ENCODE measurements at places on chromosomes 11 and 22. TPM values are rescaled to one million over a fixed set of nuclear protein-coding genes. Genes with fewer than 3 reads are reported as not detected.

Gene ZP1
- not detected for total RNA-seq

Gene APOBEC3H
- not detected for total RNA-seq

Gene STK33
- 3.9 TPM for total RNA-seq

Gene GRIK4
- total RNA-seq: 0.62 TPM

Gene P2RX3
- not detected for total RNA-seq

Gene PDE2A
- total RNA-seq: 0.74 TPM

Gene APOA5
- total RNA-seq: 0.39 TPM

Gene MUC15
- not detected for total RNA-seq

DNA sequence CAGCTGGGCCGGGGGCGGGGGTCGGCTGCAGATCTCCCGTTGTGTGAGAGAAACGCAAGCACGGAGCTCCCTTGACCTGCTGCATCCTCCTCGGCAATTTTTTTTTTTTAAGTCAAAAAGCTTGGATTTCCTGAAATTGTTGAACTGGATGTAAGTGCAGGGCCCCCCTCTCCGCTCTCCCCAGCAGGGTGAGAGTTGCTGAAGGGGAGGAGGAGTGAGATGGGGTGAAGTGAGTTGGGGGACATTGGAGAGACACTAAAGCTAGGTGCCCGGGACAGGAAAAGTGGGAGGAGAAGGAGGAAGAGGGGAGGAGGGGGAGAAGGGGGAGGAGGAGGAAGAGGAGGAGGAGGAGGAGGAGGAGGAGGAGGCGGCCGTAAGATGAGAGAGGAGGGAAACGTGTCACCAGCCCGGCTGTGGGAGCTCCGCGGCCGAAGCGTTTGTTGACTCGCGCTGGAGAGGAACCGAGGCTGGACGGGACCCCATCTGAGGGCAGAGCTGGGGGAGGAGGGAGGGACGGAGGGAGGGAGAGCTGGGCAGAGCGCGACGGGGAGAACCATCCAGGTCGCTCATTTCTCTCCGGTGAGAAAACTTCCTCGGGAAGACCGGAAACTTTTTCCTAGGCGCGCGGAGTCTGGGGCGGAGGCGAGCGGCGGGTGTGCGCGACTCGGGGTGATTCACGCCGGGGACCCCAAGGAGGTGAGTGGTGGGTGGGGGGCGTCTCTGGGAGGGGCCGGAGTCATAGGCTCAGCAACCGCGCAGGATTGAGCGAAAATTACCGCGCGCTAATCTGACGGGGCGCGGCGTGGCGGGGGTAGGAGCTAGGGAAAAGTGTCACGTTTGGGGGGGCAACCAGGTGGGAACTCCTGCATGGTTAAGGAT, 80.2 kb downstream of the PRR5L start:
- H3K27me3 ChIP-seq: peaks cover 38% of the 10 kb centered on the region
- H3K4me1 ChIP-seq: peaks cover 6% of the 10 kb centered on the region
- peak overlapping the region; percentile 50 for H3K4me3 ChIP-seq
- H3K27ac ChIP-seq: no peak overlapping the region
- no peak for DNase-seq

DNA sequence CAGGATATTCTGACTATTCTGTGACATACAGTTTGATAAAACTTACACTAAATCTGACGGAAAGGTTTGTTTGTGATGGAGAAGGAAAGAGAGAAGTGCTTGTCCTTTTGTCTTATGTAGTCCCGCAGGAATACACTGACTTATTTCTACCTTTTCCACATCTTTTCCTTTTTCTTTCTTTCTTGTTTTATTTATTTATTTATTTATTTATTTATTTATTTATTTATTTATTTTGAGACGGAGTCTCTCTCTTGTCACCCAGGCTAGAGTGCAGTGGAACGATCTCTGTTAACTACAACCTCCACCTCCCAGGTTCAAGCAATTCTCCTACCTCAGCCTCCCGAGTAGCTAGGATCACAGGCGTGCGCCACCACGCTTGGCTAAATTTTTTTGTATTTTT, 31.0 kb upstream of the OR10G7 start:
- no peaks in the 10 kb centered on the region for H3K4me1 ChIP-seq
- H3K4me3 ChIP-seq: no peak overlapping the region
- H3K27ac ChIP-seq: no peak overlapping the region
- no peak for DNase-seq

DNA sequence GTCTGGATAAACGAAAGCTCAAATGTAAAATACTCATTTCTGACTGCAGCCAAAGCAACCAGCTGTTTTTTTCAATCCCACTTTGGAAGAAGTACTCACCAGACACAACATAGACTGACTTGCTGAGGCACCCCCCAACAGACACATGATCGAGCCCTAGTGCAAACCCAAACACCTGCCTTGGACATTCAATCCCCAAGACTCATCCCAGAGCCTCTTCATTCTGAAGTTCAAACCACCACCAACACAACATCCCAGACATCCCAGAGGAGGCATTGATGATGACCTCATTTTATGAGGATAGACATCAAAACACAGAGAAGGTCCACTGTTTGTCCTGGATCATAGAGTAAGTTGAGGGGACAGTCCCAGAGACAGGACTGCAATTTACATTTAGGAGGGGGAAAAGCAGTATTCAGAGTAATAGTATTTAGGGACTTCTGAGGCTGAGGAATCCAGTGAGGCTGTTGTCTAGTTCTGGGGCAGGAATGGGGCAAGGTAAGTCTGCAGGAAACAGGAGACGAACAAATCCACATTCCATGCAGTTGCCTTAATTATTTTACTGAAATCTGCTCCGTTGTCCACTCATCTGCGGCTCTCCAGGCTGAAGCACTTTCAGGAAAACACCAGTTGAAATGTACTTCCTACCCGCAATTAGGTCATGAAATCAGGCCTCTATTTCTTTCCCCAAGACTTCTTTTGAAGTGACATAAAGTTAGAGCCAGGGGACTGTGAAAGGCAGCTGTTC, 54.8 kb downstream of the CLPB start:
- no peak overlapping the region for H3K27ac ChIP-seq
- DNase-seq: no peak
- no peaks in the 10 kb centered on the region for H3K27me3 ChIP-seq
- no peak overlapping the region for H3K4me3 ChIP-seq
- H3K4me1 ChIP-seq: no peaks in the 10 kb centered on the region
- H3K36me3 ChIP-seq: no peaks in the 10 kb centered on the region

DNA sequence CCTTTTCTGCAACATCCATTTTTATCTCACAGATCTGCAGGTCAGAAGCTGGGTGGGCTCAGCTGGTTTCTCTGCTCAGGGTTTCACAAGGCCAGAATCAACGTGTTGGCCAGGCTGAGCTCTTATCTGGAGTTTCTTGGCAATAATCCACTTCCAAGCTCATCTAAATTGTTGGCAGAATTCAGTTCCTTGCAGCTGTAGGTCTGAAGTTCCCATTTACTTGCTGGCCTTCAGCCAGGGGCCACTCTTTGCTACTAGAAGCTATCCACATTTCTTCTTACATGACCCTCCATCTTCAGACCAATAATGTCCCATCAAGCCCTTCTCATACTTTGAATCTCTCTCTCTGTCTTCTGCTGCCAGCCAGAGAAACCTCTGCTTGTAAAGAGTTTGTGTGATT, 103.5 kb downstream of the WNT11 start:
- no peaks in the 10 kb centered on the region for H3K4me1 ChIP-seq
- no peak overlapping the region for H3K4me3 ChIP-seq
- H3K27me3 ChIP-seq: no peaks in the 10 kb centered on the region
- no peaks in the 10 kb centered on the region for H3K36me3 ChIP-seq
- H3K27ac ChIP-seq: no peak overlapping the region
- no peak for DNase-seq

GRCh38 chr11:4191031-4191571, 96.5 kb downstream of the RRM1 start:
- H3K27ac ChIP-seq: no peak overlapping the region
- peaks cover 11% of the 10 kb centered on the region for H3K27me3 ChIP-seq
- H3K36me3 ChIP-seq: no peaks in the 10 kb centered on the region

GRCh38 chr11:120067438-120068113, 70.3 kb downstream of the TRIM29 start:
- no peak overlapping the region for H3K4me3 ChIP-seq
- no peaks in the 10 kb centered on the region for H3K4me1 ChIP-seq
- H3K36me3 ChIP-seq: no peaks in the 10 kb centered on the region
- H3K27me3 ChIP-seq: peaks cover 19% of the 10 kb centered on the region
- no peak overlapping the region for H3K27ac ChIP-seq

GRCh38 chr22:44359496-44360110, 46.9 kb upstream of the SHISAL1 start:
- H3K36me3 ChIP-seq: no peaks in the 10 kb centered on the region
- H3K27ac ChIP-seq: no peak overlapping the region
- H3K4me1 ChIP-seq: peaks cover 8% of the 10 kb centered on the region
- no peaks in the 10 kb centered on the region for H3K27me3 ChIP-seq
- no peak for DNase-seq
- no peak overlapping the region for H3K4me3 ChIP-seq

- H3K36me3 ChIP-seq: no peaks in the 10 kb centered on the region
- no peaks in the 10 kb centered on the region for H3K4me1 ChIP-seq
- H3K27me3 ChIP-seq: no peaks in the 10 kb centered on the region
- no peak for DNase-seq
- no peak overlapping the region for H3K4me3 ChIP-seq
- no peak overlapping the region for H3K27ac ChIP-seq
Observed at GRCh38 chr11:18772211-18772610, 19.4 kb downstream of the PTPN5 start.

DNA sequence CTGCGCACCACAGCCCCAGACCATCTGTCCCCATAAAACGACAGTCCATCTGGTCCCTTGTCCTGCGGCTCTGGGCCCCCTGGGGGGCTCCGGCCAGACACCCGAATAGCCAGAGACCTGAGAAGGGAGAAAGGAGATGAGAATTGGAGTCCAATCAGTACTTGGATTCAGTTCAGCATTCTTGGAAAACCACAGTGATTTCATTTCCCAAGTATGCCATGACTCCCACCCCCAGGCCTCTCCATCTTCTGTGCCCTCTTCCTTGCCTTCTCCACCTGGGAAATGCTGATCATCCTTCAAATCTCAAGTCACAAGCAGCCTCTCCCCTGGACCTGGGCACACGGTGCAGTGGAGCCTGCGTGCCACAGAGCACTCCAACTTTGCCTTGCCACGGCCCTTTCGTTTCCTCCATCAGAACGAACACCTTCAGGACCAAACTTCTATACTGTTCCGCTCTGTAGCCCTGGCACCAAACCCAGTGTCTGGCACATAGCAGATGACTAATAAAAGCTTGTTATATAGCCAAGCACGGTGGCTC, 10.9 kb upstream of the MFNG start:
- DNase-seq: peak; percentile 35
- H3K36me3 ChIP-seq: no peaks in the 10 kb centered on the region
- H3K4me3 ChIP-seq: no peak overlapping the region
- H3K4me1 ChIP-seq: peaks cover 60% of the 10 kb centered on the region

DNA sequence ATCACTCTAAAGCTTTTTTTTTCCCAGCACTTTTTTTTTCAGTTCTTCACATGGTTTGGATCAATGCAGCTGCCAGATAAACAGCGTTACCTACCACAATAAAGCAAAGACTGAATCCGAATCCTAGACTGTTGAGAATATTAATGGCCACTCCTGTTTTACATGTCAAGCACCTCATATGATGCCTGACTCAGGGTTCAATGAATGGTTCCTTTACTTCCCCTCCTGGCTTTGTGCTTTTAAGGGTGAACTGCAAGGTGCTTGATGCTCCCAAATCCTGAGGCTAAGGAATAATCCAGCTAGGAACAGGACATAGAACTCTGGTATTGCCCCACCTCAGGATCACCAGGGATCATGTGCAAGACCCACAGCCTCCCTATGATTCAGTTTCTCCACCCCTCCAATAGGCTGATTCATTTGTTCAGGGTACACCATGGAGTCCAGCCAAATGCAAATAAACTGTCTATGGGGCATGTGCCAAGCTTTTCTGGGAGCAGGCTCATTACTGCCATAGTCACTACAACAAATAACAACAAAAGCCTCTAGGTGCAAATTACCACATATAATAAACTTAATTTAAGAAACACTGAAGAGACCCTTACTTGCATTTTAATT, 104.3 kb downstream of the GAB2 start:
- H3K4me1 ChIP-seq: 0 out of 2 replicates have a peak, but pooled peaks cover 3% of the 10 kb centered on the region
- no peaks in the 10 kb centered on the region for H3K27me3 ChIP-seq
- H3K36me3 ChIP-seq: no peaks in the 10 kb centered on the region
- H3K27ac ChIP-seq: no peak overlapping the region

- no peak within 1 kb of the TSS for H3K4me3 ChIP-seq
- H3K27me3 ChIP-seq: peaks cover 72% of the 10 kb centered on the region
- no peak within 1 kb of the TSS for H3K27ac ChIP-seq
- no peaks in the 10 kb centered on the region for H3K36me3 ChIP-seq
- DNase-seq: no peak
Observed at GRCh38 chr11:122981388-122982264, at the start of gene BSX. TSS of gene BSX (minus strand) at chr11:122981834. CDS start at chr11:122981671, 163 bp downstream.

DNA sequence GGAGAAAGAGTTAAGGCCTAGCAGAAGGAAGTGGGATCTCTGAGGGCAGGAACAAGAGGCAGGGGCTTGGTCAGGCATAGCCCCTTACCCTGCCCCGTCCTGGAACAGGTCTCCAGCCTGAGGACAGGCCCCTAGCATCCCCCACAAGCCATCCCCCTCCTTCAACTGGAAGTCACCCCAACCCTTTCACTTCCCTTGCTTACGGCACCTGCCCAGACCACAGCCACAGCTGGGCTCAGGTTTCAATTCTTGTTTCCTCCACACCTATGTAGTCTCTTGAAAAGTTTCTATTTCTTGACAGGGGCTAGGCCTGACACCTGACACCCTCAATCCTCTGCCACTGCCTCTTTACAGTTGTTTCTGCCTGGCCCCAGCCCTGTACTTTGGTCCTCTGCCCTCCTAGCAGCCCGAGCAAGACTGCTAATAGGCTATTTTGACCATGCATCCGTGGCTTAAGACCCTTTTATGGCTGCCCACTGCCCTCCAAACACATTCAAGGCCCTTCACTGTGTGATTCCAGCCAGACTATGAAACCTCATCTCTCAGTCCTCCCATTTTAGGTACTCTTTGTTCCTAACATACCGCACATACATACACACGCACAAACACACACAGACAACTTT, 10.9 kb upstream of the FCHSD2 start:
- H3K4me3 ChIP-seq: no peak overlapping the region
- DNase-seq: no peak
- H3K27ac ChIP-seq: no peak overlapping the region

GRCh38 chr11:32881286-32881685, 11.3 kb upstream of the QSER1 start:
- no peaks in the 10 kb centered on the region for H3K36me3 ChIP-seq
- H3K27me3 ChIP-seq: no peaks in the 10 kb centered on the region
- no peaks in the 10 kb centered on the region for H3K4me1 ChIP-seq

GRCh38 chr11:17985517-17985916, 27.3 kb downstream of the SERGEF start:
- H3K27ac ChIP-seq: no peak overlapping the region
- H3K27me3 ChIP-seq: no peaks in the 10 kb centered on the region
- no peaks in the 10 kb centered on the region for H3K4me1 ChIP-seq
- no peak overlapping the region for H3K4me3 ChIP-seq
- no peak for DNase-seq

- H3K36me3 ChIP-seq: no peaks in the 10 kb centered on the region
- H3K4me3 ChIP-seq: no peak overlapping the region
- H3K27me3 ChIP-seq: no peaks in the 10 kb centered on the region
- no peak overlapping the region for H3K27ac ChIP-seq
- DNase-seq: no peak
Observed at GRCh38 chr22:42770941-42771647, 50.4 kb upstream of the A4GALT start.

GRCh38 chr11:15127341-15127740, 12.6 kb downstream of the INSC start:
- no peak overlapping the region for H3K27ac ChIP-seq
- no peaks in the 10 kb centered on the region for H3K4me1 ChIP-seq
- no peaks in the 10 kb centered on the region for H3K36me3 ChIP-seq
